ENCODE measurements at places on chromosomes 12 and 14.

GRCh38 chr14:59588101-59588500 lies 11.5 kb upstream of the CCDC175 start:
- DNase-seq = no peak

GRCh38 chr14:52067873-52068614 lies 815 bp downstream of the NID2 start:
- peak; percentile 66 for DNase-seq

DNA sequence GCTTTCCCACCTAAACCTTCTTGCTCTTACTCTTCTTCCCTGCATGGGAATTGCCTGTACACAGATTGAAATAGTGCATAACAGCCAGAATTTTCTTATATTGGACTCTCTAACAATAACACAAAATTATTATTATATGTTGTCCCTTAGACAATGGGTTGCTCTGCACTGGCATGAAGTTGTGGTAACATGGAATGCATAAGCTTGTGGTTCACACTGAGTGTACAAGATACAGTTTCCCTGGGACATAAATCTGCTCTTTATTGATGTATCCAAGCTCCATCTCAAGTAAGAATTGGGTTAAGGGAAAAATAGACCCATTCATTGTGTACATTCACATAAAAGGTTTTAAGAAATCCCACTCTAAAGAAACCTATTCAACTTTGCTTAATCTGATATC lies 114.4 kb upstream of the NTF3 start:
- DNase-seq = no peak

GRCh38 chr12:41459111-41459905 lies 271.2 kb downstream of the PDZRN4 start:
- DNase-seq = no peak

DNA sequence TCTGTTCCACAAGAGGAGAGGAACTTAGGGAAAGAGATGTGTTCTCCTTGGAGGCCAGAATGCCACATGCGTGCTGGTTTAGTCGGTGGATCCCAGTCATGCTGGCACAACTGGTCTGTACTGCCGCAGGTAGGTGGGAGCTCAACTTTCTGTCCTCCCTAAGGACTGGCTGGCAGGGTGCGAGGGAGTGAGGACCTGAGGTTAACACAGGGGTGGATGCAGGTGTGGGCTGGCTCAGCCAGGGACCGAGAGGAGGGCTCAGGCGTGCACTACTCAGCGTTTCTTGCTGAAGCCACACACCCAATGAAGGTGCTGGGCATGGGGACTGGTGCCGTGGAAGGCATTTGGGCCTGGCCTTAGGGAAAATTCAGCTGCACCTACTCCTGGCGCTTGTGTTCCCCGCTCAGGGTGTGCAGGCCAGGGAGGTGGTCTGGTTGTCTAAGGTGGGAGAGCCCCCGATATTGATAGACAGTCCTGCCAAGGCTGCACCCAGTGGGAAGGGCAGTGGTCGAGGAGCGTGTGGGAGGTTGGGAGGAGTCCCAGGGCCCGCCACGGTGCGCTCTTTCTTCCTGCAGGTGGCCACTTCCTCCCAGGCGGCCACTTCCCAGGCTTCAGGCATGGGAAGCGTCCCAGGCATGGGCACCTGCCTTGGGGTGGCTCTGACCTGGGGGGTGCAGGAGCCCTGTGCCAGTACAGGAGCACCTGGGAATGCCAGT lies 138.4 kb downstream of the ADGRD1 start:
- no peak for DNase-seq

GRCh38 chr12:131045705-131046460 lies 92.2 kb downstream of the ADGRD1 start:
- DNase-seq = no peak

DNA sequence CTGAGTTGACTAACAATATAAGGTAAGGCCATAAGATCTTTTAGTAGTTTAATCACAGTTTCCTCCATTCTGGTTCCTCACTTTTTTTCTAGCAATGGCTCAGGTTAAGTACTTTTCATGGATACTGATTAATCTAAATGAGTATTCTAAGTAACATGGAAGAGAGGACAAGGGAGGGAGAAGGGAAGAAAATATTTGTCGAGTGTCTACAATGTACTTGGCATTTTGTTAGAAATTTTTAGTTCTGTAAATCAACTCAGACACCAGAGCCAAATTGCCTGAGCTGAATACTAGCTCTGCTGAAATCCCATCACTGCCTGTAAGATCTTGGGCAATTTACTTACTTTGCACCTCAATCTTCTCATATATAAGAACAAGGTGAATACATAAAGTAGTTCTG lies 20.2 kb downstream of the RERG start:
- DNase-seq = no peak

DNA sequence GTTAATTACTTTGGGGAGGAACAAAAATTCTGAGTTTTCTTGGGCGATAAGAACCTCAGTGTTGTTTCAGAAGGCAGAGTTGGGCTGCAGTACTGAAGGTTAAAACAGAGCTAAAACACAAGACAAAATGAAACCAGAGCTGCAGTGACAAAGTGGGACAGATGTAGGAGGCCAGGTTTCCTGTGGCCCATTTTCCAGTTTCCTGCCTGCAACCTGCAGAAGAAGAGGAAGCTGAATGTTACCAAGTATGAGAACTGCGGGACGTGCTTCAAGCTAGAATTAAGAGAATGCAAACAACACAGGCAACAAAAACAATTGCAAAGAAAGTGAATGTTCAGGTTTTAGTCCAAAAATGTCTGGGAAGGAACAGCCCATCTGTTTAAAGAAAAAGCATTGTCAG lies 17.8 kb downstream of the ELK3 start:
- no peak for DNase-seq

GRCh38 chr14:76698191-76698590 lies 63.1 kb upstream of the VASH1 start:
- no peak for DNase-seq

GRCh38 chr12:128312661-128313060 lies 45.7 kb downstream of the TMEM132C start:
- no peak for DNase-seq

DNA sequence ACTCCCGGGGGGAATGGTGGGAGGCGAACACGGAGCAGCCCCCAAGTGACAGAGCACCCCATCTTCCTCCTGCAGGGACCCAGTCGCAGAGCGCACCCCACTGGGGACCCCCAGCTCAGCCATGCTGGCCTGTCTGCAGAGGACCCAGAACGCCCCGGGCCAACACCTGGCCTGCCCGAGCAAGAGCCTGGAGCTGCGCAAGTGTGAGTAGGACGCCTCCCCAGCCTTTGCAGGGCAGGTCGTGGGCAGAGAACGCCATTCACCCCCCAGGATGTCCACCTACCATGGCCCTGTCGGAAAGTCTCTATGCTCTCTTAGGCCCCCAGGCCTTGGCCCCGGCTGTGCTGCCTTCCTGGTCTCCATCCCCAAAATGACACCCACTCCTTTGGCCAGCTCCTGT lies 30.4 kb downstream of the FAM222A start:
- no peak for DNase-seq

- DNase-seq = peak; percentile 2
Measured at GRCh38 chr14:35155962-35156361, 33.6 kb downstream of the PRORP start.

GRCh38 chr12:25458047-25458552 lies 95.0 kb downstream of the LMNTD1 start:
- no peak for DNase-seq

GRCh38 chr14:74616996-74617700 lies 5.1 kb upstream of the LTBP2 start:
- peak; percentile 30 for DNase-seq

DNA sequence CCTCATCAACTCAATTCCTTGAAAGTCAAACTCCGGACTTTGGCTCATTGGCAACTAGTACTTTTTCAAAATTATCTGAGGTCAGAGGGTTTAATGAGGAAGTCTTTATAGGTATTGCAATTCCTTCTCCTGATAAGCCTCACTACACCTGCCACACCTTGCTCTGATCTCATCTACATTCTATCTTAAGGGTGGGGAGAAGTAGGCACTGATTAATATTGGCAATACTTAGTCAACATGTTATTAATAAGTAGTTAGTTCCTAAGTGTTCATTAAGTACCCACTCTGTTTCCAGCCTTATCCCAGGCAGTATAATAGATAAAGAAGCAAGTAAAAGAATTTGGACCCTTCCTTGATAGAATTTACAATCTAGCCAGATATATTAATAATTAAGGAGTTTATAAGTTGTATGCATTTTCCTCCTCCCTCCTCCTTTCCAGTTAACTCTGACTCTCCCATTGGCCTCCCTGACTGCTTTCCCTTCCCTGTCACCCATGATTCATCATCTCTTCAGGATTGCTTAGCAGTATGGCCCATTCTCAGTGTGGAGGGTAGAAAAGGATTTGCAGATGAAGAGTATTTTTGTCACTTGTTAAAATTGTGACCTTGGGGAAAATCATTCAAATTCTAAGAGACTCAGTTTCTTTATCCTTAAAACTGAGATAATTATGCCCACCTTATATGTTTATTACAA lies 231.0 kb upstream of the ATP2B1 start:
- DNase-seq = no peak

DNA sequence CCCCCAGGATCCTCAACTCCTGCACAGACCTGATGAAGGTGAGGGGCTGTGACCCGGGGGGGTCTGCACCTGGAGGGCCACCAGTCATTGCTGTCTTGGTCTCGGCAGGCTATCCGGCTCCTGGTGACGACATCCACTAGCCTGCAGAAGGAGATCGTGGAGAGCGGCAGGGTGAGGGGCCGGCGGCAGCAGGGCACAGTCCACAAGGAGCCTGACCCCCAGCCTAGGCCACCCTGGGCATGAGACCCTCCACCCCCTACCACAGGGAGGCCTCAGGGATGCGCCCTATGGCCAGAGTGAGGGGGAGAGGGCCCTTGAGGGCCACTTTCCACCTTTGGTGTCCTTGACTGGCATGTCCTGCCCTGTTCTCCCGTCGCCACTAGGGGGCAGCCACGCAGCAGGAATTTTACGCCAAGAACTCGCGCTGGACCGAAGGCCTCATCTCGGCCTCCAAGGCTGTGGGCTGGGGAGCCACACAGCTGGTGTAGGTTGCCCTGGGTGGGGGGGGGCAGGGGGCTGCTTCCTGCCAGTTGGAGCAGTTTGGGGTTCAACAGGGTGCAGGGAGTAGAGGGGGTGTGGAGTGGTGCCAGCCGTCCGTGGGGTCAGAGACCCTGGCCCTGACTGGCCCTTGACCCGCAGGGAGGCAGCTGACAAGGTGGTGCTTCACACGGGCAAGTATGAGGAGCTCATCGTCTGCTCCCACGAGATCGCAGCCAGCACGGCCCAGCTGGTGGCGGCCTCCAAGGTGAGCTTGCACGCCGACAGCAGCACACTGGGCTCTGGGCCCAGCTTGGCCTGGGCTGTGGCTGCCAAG lies 25.0 kb downstream of the HIP1R start:
- DNase-seq = peak; percentile 84

DNA sequence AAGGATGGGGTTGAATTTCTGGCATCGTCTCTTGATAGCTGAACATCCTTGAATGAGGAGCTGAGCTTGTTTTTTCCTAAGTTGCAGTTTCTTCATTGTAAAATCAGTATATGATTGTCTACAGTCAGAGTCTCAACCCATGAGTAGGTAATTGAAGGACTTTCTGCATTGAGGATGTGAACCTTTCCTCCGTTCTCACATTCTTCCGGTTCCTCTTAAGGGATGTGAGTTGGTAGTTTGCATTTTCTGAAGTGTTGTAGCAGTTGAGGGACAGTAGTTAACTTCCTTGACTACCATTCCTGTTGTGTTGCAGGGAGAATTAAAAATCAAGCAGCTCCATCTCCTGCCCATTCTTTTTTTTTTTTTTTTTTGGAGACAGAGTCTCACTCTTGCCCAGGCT lies 19.1 kb downstream of the TPCN1 start:
- no peak for DNase-seq

DNA sequence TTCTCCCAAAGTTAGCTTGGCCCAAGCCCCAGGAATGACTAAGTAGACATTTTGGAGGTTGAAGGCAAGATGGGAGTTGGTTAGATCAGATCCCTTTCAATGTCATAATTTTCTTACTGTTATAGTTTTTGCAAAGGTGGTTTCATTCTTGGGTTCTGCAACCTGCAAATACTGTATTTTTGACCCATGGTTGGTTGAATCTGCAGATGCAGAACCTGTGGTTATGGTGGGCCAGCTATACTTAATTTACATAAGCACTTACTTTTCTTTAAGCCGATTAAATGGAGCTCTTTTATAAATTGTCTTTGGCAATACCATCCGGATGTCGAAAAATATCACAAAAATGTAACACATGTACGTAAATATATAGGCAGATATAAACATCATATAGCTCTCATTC lies 25.6 kb downstream of the LEMD3 start:
- DNase-seq = no peak

DNA sequence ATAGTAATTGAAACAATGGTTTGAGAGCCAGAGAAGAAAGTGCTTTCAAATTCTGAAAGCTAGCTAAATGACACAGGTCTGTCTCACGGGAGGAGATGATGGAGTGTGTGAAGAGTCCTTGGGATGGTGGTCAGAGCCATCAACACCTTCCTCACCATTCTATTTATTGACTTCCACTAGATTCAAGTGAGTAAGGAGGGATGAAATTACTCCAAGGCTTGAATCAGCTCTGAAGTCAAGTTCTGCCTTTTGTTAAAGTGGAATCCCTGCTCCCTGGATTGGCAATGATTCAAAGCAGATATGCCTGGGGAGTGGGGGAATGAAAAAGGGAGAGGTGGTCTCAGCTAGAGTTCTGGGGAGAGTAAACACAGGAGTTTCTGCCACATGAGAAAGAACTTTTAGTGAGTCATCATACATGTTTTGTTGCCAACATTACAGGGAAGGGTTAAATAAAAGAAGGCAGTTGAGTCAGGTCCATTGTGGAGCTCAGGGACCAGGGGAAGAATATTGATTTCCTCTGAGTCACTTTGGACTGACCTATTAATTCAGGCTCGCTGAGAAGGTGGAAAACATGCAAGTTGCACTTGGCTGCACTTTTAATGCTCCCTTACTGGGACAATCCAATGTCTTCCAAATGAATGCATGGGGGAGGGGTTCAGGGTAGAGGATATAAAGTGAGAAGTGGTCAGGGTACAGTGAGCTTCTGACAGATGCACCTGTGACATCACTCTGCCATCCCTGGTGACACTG lies 142.7 kb downstream of the TBX5 start:
- no peak for DNase-seq

DNA sequence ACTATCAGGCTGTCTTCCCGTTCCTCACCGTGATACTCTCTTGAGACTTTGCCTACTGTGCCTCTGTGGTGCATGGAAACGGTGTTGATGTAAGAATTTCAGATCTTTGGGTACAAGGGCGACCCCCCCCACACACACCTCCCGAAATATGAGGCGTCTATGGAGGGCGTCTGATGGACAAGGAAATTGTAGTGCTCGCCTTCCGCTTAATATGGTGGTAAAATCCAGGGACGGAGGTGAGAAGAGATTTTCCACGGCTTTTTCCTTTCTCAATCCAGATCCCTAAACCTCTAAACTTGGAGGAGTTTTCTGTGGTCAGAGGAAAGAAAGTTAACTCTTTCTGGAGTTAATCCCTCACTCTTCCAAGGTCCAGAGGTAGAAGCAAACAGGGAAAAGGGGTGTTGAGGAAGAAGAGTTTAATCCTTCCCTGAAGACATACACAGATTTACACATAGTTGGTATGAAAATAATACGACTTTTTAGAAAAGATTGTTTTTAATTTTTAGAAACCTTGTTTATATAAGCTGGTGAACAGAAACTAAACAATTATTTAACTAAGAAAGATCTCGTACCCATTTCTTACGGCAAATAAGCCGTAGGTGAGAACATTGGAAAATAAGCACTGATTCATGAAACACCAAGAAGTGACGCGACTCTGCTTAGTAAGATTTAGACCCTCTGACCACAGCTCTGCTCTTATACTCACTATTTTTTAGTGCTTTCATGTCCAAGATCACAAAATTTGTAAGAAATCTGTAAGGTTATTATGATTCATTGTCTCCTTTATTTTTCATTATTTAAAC lies 23.1 kb upstream of the RNASE12 start:
- DNase-seq = no peak
